ENCODE measurements at places on chromosomes 6 and 20. TPM values are rescaled to one million over a fixed set of nuclear protein-coding genes. Genes with fewer than 3 reads are reported as not detected.

DNA sequence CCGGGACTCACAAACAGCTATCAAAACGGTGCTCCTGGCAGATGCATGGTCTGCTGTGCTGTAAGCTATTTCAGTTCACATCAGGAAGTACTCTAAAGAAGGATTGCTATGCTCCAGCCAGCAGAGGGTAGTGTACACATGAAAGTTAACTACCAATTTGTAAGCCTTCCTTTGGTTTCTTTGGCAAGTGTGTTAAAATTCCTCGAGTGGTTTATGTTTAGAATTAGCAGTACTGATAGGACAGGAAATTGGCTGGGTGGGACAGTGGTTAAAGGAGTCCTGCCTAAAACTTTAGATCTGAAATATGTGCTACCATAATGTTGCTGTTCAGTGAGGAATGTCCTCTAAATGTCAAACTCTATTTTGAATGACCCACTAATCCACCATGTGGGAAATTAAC, 47.4 kb downstream of the TRMT11 start:
- H3K4me1 ChIP-seq: no peaks in the 10 kb centered on the region
- peak; percentile 93 for DNase-seq
- no peaks in the 10 kb centered on the region for H3K36me3 ChIP-seq
- no peak overlapping the region for H3K4me3 ChIP-seq

- DNase-seq: no peak
- peaks cover 6% of the 10 kb centered on the region for H3K4me1 ChIP-seq
- no peak overlapping the region for H3K27ac ChIP-seq
- H3K27me3 ChIP-seq: no peaks in the 10 kb centered on the region
- peaks cover 15% of the 10 kb centered on the region for H3K36me3 ChIP-seq
- peak overlapping the region; percentile 78 for H3K4me3 ChIP-seq
These were observed 3.0 kb downstream of the PIM1 start for GRCh38 chr6:37172912-37173492.

DNA sequence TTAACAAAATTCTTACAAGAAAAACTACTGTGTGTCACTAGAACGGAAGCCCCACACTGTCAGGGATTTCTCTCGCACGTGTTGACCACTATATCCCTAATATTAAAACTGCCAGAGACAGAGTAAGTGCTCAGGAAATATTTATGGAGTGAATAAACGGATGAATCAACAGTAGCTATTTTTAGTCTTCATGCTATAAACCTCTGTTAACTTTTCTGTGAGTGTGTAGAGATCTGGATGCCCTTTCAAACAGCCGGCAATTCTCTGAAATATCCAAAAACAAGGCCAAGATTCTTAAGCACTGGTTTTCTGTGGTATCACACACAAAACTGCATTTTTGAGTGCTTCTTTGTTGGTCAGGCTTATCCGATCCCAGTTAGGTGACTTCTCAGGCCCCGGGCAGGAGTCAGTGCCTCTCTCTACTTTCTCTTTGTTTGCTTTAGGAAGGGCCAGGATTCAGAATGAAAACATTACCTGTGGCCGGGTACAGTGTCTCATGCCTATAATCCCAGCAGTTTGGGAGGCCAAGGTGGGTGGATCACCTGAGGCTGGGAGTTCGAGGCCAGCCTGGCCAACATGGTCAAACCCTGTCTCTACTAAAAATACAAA, 15.7 kb downstream of the ATP9A start:
- no peaks in the 10 kb centered on the region for H3K36me3 ChIP-seq
- DNase-seq: peak; percentile 94
- no peaks in the 10 kb centered on the region for H3K27me3 ChIP-seq
- H3K27ac ChIP-seq: peak overlapping the region; percentile 88

GRCh38 chr20:63373996-63374395, 12.8 kb upstream of the CHRNA4 start:
- no peak overlapping the region for H3K27ac ChIP-seq
- H3K27me3 ChIP-seq: no peaks in the 10 kb centered on the region
- H3K4me1 ChIP-seq: no peaks in the 10 kb centered on the region

Gene METTL24
- 2.6 TPM for total RNA-seq

Gene LY6G6F
- total RNA-seq: not detected
